Bronchial smooth muscle cell (primary cell): ENCODE measurements at places on chromosomes 11 and 22. TPM values are rescaled to one million over a fixed set of nuclear protein-coding genes. Genes with fewer than 3 reads are reported as not detected.

MS4A6E gene
- not detected in 2 replicates for total RNA-seq

REXO2 gene
- total RNA-seq, result 220 and 262 TPM in 2 replicates

TEX12 gene
- 0.16 TPM in 1 of 2 replicates, not detected in the other for total RNA-seq

LMO1 gene
- not detected in 2 replicates for total RNA-seq

OR8G5 gene
- total RNA-seq, result not detected in 2 replicates

KDM4D gene
- 0.09 and 0.47 TPM in 2 replicates for total RNA-seq

PYGM gene
- total RNA-seq, result 3.9 and 5.0 TPM in 2 replicates

MMP26 gene
- total RNA-seq, result not detected in 2 replicates

SCGB1D2 gene
- not detected in 2 replicates for total RNA-seq

APOBEC3G gene
- 11.7 and 21.6 TPM in 2 replicates for total RNA-seq

GLB1L3 gene
- total RNA-seq, result not detected in 2 replicates

BTG4 gene
- not detected in 2 replicates for total RNA-seq

ZNF195 gene
- 11.5 and 11.7 TPM in 2 replicates for total RNA-seq

TST gene
- total RNA-seq, result 10.5 and 16.4 TPM in 2 replicates

FREY1 gene
- total RNA-seq, result 1.2 and 2.2 TPM in 2 replicates

GRAP2 gene
- 0.09 TPM in 1 of 2 replicates, not detected in the other for total RNA-seq

IGLL1 gene
- total RNA-seq, result not detected in 2 replicates

SMTNL1 gene
- not detected in 2 replicates for total RNA-seq

PRRG4 gene
- 0.16 TPM in 1 of 2 replicates, not detected in the other for total RNA-seq

PICK1 gene
- total RNA-seq, result 9.6 and 13.4 TPM in 2 replicates

BBOX1 gene
- not detected in 2 replicates for total RNA-seq

APOA4 gene
- not detected in 2 replicates for total RNA-seq

NPAS4 gene
- not detected in 2 replicates for total RNA-seq

OR4A16 gene
- not detected in 2 replicates for total RNA-seq

APOL5 gene
- not detected in 2 replicates for total RNA-seq

LRRN4CL gene
- 29.8 and 36.9 TPM in 2 replicates for total RNA-seq

C22orf31 gene
- total RNA-seq, result not detected in 2 replicates

RASD2 gene
- total RNA-seq, result 0.95 TPM in 1 of 2 replicates, not detected in the other

MAML2 gene
- 4.1 and 8.0 TPM in 2 replicates for total RNA-seq

OR2AG1 gene
- total RNA-seq, result not detected in 2 replicates

GRM5 gene
- total RNA-seq, result under 0.01 TPM in 1 of 2 replicates, not detected in the other

OR52I1 gene
- total RNA-seq, result not detected in 2 replicates

CCDC89 gene
- 7.1 and 8.7 TPM in 2 replicates for total RNA-seq

SLC22A8 gene
- under 0.01 TPM in 1 of 2 replicates, not detected in the other for total RNA-seq

GNB1L gene
- total RNA-seq, result 4.2 and 4.3 TPM in 2 replicates

MMP12 gene
- 0.26 and 2.8 TPM in 2 replicates for total RNA-seq

NOX4 gene
- 0.26 and 0.47 TPM in 2 replicates for total RNA-seq
